ENCODE measurements at places on chromosomes 5 and 9.

- DNase-seq, result no peak
Measured at GRCh38 chr5:180557217-180557809, 34.0 kb downstream of the SCGB3A1 start.

DNA sequence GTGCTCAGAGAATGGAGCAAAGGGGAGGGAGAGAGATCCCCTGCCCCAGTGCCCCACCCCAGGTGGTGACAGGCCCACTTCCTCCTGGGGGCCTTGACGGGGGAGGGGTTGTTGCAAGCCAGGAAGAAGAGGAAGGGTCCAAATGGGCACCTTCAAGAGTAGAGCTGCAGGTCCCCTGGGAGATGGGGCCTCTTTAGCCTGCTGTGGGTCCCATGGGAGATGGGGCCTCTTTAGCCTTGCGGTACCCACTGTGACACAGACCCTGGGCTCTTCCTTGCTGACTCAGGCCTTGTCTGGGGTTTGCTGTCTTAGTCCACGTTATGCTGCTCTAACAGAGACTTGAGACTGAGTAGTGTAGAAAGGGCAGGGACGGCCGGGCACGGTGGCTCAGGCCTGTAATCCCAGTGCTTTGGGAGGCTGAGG, 9.6 kb upstream of the TOR4A start:
- no peak for DNase-seq

GRCh38 chr5:51974834-51975233, 591.6 kb downstream of the ISL1 start:
- DNase-seq, result no peak

- DNase-seq, result no peak
Measured at GRCh38 chr9:130589754-130590153, 10.4 kb downstream of the FUBP3 start.

DNA sequence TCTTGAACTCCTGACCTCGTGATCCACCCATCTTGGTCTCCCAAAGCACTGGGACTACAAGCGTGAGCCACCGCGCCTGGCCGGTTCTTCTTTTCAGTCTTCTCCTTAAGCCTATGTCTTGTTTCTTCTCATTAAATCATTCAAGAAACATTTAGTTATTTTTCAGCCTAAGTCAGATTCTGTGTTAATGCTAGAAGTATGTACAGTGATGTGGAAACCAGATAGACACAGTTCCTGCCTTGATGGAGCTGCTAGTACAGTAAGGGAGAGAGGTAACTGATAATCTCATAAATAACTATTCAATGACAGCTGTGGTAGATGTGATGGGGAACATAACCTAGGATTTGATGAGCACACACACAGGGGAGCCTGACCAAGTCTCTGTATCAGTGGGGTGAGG, 46.3 kb upstream of the NR3C1 start:
- no peak for DNase-seq

GRCh38 chr5:40928886-40929448, 19.7 kb downstream of the C7 start:
- DNase-seq, result no peak

- DNase-seq, result no peak
Measured at GRCh38 chr5:96013254-96013653, 51.6 kb upstream of the ELL2 start.

DNA sequence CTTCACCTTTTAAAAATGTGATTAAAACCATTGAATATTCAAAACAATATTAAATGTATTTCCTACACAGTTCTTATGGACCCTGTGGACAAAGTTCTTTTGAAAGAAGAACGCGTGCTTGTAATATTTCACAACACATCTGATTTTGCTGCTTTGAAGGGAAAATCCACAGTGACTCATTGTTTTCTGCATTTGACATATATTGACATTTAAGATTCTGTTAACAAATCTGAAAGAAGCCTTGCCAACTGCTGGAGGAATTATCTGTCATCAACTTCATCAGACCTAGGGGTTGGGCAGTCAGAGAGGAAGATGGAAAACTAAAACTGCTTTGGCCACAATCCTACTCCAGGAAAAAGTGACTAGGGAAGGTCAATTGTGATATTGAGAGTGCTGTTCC, 56.9 kb upstream of the RASEF start:
- DNase-seq, result peak; percentile 54

DNA sequence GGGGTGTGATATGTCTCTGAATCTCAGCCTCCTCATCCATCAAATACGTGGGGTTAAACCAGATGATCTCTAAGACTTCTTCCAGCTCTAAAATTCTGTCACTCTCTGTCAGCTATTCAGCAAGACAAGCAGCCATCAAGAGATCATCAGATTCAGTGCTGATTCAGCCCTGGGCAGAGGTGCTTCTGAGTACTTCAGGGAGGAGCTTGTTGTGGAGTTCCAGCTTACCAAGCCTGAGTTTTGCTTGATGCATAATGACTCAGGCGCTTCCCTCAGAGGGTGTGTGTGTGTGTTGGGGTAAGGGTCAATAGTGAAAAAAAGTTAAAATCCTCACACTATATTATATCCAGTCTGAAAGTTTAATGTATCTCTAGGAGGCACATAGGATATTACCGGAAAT, 29.6 kb upstream of the TAF1L start:
- no peak for DNase-seq

DNA sequence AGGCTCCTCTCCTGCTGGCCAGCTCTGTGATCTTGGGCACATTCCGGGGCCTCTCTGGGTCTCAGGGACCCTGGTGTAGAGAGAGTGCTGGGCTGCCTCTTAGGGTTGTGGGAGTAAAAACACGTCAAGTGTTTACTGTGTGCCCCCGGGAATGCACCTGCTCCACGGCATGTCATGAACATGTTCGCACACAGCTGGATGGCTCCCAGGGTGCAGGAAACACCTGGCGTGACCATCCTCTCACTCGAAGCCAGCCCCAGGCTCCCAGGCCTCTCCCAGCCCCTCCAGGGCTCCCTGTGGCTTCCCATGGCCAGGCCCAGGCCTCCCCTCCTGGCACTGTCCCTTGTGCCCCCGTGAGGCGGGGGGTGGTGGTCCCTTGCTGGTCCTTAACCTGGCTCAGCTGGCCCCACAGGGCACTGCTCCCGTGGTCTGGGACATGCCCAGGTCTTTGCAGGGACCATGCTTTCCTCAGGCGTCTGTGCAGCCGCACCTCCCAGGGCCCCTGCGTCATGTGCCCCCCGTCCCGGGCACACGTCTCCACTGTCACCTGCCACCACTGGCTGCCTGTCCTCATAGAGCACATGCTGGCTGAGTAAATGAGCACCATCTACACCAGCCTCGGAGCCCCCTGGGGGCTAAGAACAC, 44.9 kb downstream of the SLC6A3 start:
- no peak for DNase-seq

- DNase-seq, result no peak
Measured at GRCh38 chr5:141303756-141304155, at the start of gene SLC25A2. TSS of gene SLC25A2 (minus strand) at chr5:141304049. CDS start at chr5:141303865, 184 bp downstream.

GRCh38 chr9:6715755-6716643, 41.8 kb upstream of the KDM4C start:
- DNase-seq, result no peak

DNA sequence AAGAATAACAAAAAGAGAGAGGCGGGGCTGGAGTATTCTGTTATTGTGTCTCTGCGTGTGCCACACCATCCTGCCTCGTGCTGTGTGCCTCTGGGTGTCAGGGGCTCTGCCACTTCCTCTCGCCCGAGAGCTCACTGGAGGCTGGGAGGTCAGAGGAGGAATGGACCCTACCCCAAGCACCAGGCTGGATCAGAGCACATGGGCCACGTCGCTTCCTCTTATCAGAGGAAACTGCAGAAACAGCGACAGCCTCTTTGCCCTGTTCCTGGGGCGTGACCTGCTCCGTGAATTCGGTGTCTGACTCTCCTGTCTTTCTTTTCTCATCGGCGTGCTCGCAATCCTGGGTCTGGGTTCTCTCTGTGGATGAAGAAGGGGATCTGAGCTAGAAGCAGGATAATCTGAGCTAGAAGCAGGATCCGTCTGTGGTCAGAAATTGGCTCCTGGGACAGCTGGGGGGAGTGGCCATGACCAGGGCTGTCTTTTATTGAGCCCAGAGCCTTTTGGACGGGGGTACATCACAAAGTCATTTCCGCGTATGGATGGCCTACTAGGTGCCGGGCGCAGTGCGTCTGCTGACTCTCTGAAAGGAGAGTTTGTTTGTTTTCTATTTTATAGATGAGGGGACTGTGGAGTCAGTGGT, 150.3 kb upstream of the COL5A1 start:
- no peak for DNase-seq

GRCh38 chr5:137487600-137487999, 11.5 kb downstream of the SPOCK1 start:
- DNase-seq, result no peak

DNA sequence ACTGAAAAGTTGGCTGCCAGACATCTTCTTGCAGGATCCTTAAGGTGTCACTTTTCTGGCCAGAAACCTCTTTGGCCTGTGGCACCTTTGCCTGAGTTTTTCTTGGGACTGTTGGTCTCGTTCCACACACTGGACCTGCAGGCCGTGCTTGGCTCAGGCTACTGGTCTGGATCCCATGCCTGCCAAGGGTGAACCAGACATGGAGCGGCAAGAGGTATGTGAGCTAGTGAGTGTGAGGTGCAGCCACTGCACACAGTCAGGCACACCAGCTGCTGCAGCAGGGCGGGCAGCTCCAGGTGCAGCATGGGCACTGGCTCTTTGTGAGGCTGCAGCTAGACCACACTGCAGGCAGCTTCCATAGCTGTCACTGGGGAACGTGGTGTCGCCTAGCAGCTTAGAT, 47.9 kb downstream of the NDUFAF2 start:
- no peak for DNase-seq

DNA sequence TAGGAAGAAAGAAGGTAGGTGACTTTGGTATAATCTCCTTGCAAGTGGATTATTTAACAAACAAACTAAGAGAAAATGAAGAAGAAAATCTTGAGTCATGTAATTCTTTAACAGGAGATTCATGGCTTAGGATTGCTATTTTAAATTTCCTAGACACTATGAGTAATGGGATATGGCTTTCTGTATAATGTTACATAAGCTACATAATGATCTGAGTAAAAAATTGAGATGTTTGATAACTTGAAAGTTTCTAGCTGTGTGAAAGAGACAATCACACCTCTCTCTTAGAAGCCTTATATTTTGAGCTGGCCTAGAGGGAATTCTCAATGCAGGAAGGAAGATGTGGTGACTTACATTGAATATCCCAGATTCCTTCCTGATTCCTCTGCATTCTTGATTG, 92.5 kb downstream of the CDH9 start:
- no peak for DNase-seq

GRCh38 chr5:60339691-60340201, 360.2 kb downstream of the DEPDC1B start:
- no peak for DNase-seq

DNA sequence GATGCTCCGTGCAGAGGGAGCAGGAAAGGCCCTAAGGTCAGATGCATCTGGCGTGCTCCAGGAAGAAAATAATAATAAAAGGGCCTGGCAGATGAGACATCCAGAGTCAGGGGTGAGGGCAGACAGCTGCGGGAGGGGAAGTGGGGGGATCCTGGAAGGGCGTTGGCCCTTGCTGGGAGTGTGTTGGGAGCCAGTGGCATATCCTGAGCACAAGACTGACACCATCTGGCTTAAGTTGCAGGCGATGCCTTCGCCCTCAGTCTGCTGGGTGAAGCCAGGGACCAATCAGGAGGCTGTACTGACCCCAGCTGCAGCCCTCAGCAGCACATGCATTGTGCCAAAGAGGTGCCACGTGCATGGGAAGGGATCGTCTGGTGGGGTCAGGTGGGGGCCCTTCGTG, 3.8 kb downstream of the OR2V2 start:
- DNase-seq, result peak; percentile 56

DNA sequence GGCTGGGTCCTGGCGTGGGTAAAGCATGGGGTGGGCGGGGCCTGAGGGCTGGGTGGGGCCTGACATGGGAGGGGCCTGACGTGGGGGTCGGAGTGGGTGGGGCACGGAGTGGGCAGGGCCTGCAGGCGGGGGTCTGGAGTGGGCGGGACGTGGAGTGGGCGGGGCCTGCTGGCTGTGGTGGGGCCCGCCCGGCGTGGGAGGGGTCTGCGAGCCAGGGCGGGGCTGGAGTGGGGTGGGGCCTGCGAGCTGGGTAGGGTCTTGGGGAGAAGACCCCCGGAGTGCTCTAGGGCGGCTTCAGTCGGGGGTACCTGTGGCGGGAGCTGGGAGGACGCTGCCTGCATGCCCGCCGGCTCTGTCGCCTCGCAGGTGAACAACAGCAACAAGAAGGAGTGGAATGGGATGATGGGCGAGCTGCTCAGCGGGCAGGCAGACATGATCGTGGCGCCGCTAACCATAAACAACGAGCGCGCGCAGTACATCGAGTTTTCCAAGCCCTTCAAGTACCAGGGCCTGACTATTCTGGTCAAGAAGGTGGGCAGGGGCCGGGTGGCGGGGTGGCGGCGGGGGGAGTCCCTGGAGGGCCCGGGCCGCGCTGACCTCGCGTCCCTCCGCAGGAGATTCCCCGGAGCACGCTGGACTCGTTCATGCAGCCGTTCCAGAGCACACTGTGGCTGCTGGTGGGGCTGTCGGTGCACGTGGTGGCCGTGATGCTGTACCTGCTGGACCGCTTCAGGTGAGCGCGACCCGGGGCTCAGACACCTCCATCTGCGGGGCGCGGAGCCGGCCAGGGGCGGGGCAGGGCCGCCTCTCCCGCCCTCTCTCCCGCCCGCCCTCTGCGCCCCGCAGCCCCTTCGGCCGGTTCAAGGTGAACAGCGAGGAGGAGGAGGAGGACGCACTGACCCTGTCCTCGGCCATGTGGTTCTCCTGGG, 8.0 kb downstream of the LRRC26 start:
- DNase-seq, result peak; percentile 37

DNA sequence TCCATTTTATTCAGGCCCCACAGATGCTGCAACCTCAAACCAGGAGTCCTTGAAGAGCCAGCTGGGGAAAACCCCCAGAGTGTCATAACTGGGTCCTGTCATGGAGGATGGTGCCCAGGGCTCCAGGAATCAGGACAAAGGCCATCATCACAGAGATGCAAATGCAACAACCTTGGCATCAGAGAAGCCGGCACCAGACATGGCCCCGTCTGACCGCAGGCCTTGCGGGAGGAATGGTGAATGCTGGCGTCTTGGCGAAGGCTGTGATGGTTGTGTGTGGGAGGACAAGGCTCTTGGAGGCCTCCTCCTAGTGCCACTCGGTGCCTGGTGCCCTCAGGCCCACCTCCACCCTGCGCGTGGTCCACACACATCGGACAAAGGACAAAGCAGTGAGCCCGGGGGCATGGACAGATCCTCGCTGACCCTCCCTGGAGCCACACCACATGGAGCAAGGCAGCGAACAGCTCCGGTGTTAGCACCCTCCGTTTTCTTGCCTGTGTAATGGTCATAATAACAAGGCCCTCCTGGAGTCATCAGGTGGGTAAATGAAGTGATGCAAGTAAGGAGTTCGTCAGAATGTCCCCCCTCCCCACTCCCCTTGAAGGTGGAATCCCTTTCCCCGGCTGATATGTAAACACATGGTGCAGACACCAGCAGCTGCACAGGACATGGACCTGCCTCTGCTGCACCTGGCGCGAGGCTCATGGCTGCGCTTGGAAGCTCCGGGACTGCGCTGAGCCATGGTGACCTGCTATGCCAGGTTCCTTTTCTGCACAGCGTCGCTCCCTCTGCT, 380.7 kb downstream of the IRX2 start:
- no peak for DNase-seq

GRCh38 chr5:176844281-176844680, 33.9 kb downstream of the UNC5A start:
- no peak for DNase-seq

Measured in SK-MEL-5 (cell line).